ENCODE measurements at places on chromosomes 1 and 21.

DNA sequence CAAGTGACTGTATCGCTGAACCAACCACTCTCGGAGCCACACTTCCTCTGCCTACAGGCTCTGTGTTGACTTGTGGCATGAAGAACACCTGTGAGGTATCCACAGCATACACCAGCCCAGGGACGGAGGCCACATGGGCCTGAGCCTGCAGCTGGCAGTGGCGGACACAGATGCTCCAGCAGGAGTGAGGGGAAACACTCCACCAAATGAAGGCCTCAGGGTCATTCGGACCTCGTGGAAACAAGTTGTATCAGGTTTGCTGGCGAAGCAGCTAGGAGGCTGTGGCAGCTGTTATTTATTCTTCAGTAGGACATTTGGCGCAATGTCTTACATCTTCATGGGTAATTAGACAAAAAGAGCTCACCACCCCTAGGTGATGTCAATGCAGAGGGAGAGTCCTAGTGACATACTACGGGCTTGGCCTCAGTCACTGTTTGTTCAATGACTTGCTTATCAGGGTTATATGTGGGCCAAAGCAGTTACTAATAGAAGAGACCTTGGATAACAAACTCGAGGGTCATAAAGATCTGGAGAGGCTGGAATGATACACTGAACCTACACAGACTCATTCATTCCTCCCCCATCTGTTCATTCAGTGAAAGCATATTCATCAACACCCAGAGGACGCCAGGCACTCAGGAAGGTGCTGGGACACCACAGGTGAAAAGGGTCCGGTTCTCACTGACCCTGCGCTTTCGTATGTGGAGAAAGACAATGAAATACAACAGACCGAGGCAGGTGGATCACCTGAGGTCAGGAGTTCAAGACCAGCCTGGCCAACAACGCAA, 11.6 kb upstream of the ETS2 start:
- DNase-seq: peak; percentile 97

DNA sequence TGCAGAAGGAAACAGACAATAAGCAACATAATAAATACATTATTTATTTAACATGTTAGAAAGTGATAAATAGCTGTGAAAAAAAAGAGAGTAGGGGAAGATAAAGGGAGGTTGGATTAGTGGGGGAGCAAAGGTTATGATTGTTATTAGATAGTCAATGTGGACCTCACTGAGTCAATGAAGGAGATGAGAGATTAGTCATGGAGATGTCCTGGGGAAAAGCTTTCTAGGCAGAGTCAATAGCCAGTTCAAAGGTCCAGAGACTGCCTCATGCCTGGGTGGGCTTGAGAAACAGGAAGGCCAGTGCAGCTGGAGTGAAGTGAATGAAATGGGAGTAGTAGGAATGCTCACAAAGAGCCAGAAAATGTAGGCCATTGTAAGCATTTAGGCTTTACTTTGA, 187.1 kb upstream of the CACYBP start:
- no peak for DNase-seq

DNA sequence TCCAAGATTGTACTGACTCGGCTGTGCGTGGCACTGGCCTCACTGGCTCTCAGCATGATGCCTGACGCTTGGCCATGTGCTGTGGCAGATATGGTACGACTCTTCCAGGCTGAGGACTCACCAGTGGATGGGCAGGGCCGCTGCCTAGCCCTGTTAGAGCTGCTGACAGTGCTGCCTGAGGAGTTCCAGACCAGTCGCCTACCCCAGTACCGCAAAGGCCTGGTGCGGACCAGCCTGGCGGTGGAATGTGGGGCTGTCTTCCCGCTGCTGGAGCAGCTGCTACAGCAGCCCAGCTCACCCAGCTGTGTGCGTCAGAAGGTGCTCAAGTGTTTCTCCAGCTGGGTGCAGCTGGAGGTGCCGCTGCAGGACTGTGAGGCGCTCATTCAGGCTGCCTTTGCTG, 2.9 kb downstream of the IPO13 start:
- no peak for DNase-seq

DNA sequence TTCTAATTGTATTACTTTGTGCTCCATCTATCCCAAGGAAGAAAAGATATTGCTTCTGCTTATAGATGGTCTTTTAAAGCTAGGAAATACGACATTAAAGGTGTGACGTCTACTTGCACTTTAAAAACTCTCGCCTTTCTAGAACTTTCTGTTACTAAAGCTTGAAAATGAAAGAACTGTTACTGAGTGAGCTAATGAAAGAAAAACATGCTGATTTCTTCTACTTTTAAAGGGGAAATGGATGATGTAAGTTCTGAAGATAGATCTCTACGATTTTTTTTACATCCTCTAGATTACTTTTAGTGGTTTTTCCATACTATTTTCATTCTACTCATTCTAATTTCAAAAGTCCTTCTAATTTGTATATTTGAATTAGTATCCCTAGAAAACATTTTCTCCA, 387.5 kb downstream of the USP25 start:
- DNase-seq: no peak

DNA sequence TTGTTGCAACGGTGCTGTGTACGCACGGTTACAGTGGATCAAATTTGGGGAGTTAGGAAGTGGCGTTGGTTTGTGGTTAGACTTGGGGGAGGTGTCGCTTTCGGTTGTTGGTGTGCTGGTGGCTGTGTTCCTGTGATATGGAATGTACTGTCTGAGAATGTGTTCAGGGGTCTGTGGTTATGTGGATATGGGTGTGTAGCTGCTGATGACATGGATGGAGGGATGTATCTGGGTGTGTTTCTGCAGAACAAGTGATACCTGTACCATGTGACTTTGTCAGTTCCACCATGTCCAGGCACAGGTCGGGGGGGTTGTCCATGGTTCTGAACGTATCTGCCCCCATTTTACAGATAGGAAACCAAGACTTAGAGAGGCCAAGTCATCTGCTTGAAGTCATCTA, 22.7 kb downstream of the PAX7 start:
- no peak for DNase-seq

DNA sequence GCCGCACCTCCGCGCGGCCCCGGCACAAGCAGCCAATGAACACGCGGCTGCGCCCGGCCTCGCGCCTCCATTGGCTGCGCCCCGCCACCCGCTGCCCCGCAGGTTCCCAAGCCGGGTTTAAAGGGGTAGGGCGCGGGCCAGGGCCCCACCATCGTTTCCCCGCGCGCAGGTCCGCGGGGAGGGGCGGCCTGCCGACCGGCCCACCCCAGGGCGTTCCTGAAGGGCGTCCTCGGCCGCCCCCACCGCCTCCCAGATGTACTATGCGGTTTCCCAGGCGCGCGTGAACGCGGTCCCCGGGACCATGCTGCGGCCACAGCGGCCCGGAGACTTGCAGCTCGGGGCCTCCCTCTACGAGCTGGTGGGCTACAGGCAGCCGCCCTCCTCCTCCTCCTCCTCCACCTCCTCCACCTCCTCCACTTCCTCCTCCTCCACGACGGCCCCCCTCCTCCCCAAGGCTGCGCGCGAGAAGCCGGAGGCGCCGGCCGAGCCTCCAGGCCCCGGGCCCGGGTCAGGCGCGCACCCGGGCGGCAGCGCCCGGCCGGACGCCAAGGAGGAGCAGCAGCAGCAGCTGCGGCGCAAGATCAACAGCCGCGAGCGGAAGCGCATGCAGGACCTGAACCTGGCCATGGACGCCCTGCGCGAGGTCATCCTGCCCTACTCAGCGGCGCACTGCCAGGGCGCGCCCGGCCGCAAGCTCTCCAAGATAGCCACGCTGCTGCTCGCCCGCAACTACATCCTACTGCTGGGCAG, at the start of gene OLIG1:
Gene OLIG1, plus strand, starts transcription at position 148 of the 750 bp plus-strand sequence. Its CDS starts 106 bp downstream, at position 254.
- no peak for DNase-seq

DNA sequence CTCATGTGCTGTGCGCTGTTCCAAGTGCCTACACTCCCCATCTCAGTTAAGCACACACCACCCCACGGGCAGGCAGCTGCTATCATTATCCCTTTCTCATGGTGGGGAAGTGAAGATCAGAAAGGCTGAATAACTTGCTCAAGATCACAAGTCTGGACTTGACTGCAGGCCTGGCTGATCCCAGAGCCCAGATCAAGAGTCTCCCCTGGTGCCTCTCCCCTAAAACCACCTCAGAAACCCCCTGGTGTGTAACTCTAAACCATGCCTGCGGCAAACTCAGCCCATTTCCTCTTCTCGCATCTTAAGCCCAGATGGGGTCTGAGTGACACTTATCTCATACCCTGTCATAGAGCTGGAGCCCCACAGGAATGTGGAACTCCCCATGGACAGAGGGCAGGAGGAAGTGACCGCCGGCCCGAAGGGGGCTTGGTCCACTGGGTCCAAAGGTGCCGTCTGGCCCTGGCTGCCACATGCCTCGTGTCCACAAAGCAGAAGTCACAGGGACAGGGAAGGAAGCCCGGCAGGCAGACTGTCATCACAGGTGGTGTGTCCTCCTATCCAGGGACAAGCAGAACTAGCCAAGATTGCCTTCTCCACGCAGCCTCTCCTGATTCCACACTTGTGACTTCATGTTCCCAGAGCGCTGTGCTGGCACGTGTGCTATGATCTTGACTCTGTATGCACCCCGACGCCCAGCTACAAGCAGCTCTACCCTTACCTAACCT, 92.1 kb downstream of the SYF2 start:
- DNase-seq: no peak

DNA sequence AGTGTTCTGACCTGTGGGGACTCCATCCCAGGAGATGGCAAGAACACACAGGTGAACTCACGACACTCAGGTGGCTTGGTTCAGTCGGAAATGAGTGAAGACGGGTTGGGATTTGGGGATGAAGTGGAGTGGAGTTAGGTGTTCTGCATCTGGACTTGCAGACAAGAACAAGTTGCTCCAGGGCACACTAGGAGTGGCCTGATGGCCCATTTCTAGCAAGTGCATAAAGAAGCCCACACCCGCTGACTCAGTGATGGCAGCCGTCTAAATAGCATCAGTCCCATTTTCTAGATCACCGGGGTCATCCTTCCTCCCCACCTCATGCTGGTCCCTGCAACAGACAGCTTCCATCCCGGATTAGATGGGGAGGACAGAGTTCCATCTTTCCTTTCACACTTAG, 278.4 kb downstream of the C1orf94 start:
- no peak for DNase-seq

GRCh38 chr1:15046487-15047165, 106.9 kb upstream of the TMEM51 start:
- DNase-seq: no peak

GRCh38 chr1:50942334-50942733, 17.7 kb downstream of the FAF1 start:
- DNase-seq: no peak

DNA sequence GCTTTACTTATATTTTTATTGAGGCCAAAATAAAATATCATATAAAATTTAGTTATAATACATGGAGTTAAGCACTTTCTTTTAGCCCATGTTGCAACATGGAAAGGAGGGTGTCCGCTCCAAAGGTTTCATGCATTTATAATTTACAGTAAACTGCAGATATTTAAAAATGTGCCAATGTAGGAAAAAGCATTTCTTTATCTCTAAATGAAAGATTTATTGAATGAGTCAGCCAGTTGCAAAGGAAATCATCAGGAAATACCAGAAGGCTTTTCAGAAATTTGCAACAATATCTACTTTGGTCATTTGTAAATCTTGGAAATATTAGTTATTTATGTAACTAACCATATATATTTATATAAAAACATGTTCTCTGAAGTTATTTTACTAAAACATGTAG, 12.1 kb downstream of the ATP6V1G3 start:
- no peak for DNase-seq

DNA sequence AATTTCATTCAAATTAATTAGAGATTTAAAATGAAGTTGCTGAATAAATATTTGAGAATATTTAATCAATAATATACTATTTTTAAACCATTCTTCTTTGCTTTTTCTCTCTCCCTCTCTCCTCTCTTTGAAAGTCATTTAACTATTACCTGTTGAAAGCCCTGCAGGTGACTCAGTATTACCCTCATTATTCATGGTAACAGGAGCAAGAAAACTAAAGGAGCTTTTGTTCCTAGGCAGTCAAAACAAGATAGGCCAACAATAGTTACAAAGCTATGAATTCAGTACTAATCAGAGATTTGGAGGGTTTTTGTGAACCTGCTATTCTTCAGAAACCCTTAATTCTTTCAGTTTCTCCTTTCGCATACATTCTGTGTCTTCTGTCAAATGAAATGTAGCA, 721.3 kb upstream of the NCAM2 start:
- no peak for DNase-seq

DNA sequence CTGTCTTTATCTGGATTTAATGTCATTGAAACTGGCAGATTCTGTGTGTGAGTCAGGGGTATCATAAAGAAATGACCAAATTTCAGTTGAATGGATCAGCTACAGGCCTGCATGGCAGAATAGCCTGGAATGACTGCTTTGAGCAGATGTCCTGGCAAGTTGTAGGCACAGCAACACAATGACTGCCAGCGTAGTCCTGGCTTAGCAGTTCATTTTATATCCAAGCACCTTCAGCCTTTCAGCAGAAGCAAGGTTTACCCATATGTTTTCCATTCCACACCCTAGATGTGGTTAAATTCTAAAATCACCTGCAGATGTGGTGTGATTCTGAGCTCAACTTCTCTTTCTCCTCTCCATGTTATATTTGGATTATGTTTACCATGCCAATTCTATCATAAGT, 22.3 kb upstream of the PTGFR start:
- no peak for DNase-seq

GRCh38 chr21:29218749-29219148, 80.0 kb upstream of the BACH1 start:
- DNase-seq: peak; percentile 33

DNA sequence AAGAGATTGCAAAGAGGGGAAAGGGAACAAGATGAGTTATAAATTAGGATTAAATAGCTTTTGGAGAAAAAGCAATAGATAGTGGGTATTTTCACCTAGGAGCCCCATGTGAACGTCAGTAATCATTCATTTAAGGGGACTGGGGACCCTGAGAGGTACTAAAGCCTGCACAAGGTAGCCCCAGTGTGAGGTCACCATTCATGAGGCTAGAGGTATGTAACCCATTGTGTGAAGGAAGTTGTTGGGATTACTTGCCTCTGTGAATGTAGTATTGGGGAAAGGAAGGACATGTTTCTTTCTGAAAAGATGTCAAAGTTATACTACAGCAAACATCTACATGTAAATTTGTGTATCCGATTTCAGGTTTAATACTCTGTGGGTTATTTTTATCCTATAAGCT, 276.8 kb downstream of the TBX15 start:
- no peak for DNase-seq

GRCh38 chr1:117821774-117822482, 107.5 kb downstream of the GDAP2 start:
- peak; percentile 55 for DNase-seq
